ENCODE measurements at places on chromosomes 5 and 9.

DNA sequence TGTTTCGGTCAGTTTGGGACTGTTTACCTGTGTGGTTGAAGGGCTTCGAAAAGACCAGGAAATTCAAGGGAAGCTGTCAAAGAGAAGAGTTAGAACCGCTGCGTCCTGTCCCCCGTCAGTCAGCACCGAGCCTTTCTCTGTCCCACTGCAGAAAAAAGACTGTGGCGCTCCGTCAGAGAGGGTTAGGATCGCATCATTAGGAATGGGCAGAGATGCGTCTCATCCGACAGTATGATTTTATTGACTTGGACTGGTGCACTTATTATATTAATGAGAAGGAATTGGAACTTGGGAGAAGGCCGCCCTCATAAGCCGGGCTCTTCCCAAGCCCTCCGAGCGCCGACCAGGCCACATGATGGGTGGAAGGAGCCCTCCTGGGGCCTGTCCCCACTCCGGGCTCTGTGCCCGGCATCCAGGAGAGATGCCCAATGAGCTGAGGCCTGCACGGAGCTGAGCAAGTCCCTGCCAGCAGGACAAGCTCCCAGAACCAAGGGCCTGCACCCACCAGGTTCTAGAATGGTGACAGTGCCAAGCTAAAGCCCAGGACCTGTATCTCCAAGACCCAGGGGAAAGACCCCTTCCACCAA lies 71.5 kb downstream of the NEK6 start:
- DNase-seq: no peak

DNA sequence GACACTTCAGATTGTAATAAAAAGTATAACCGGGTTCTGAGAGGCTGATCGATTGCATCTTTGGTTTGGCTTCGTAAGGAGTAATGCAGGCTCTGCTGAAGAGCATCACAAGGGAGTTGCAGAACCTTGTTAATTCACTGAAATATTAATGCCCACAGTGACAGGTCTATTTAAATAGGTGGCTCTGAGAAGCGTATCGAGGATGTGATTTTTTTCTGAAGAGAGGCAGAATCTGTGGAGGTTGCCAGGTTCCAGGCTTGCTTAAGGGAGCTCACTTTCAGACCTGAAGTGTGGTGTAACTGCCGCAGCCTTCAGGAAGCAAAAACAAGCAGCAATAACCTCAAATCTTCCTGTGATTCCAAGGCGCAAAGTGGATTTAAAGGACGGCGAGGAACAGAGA lies 80.3 kb downstream of the ANKRD33B start:
- no peak for DNase-seq

- DNase-seq: no peak
These were observed 48.1 kb downstream of the KCNV2 start for GRCh38 chr9:2765250-2765880.

GRCh38 chr5:177296581-177296980 lies 6.9 kb downstream of the RAB24 start:
- no peak for DNase-seq

GRCh38 chr5:171577042-171577758 lies 157.8 kb downstream of the FGF18 start:
- DNase-seq: no peak

DNA sequence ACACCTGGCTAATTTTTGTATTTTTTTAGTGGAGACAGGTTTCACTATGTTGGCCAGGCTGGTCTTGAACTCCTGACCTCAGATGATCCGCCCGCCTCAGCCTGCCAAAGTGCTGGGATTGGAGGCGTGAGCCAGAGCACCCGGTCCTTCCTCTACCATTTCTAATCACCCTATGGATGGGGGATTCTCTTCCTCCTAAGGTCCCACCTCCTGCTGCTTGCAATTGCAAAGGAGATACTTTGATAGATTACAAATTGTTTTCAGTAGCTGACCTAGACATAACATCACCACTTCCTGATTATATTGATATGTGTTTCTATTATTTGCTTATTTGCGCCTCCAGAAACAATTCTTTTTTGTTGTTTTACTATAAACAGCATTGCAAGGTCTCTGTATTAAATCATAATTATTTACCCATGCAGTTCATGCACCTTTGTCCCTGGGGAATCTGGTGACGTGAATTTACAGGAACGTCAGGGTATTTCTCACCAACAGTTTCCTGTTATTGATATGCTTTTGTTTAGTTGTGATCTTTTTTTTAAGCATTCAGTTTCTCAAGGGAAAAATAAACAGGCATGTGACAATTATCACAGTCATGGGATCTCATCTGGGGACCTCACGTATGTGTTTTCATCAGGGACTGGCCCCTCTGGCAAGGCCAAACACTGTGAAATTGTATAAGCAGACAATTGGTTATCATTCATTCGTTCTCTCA lies 43.2 kb downstream of the ESM1 start:
- no peak for DNase-seq

- DNase-seq: no peak
These were observed 12.7 kb downstream of the IRF1 start for GRCh38 chr5:132477784-132478365.

DNA sequence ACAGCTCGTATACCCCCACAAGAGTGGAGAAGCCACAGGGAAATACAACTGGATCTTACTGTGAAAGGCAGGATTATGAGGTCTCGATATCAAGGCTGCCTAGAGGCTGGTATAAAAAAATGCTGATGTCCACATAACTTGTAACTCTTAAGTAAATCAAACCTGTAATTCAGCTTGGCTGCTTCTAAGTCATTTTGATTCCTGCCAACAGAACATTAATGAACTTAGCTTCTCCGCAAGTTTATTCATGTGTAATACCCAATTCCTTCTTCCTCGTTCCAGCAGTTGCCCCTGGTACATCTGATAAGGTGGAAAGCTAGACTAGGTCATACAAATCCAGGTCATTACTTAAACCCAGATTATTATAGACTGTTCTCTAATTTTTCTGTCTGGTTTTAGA lies 16.4 kb upstream of the SMIM15 start:
- DNase-seq: no peak

GRCh38 chr5:57119031-57119430 lies 54.8 kb upstream of the GPBP1 start:
- DNase-seq: no peak
